Sciatic nerve (tissue), 2 donors: ENCODE measurements at places on chromosomes 6 and 20. TPM values are rescaled to one million over a fixed set of nuclear protein-coding genes. Genes with fewer than 3 reads are reported as not detected.

C6orf52 gene
- 1.1 TPM for total RNA-seq

ZNF322 gene
- 35.0 TPM for total RNA-seq

CFAP61 gene
- total RNA-seq = 0.40 TPM

CCM2L gene
- total RNA-seq = 11.7 TPM

TSHZ2 gene
- 33.1 TPM for total RNA-seq

SLC29A1 gene
- total RNA-seq = 71.7 TPM

TREM1 gene
- 9.8 TPM for total RNA-seq

MTRF1L gene
- total RNA-seq = 17.8 TPM

SLC52A3 gene
- 1.4 TPM for total RNA-seq

SLC35F1 gene
- 24.6 TPM for total RNA-seq

SUMO4 gene
- 7.1 TPM for total RNA-seq

DNA sequence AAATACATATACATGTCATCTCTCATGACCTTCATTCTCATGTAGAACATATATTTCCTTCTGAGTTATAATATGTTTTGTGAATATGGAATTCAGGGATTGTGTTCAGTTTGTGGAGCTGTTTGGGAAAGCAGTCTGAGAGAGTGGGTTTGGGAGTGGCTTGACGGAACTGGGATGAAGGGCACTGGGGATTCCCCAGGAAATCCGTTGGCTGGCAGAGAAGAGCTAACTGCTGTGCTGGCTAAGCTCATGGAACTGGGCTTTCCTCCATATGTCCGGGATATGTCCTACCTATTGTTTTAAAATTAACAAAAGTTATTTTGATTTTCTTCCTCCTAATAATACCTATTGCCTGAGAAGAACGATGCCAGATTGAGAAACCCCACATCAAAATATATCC, 359.5 kb upstream of the FLRT3 start:
- no peak for DNase-seq

DNA sequence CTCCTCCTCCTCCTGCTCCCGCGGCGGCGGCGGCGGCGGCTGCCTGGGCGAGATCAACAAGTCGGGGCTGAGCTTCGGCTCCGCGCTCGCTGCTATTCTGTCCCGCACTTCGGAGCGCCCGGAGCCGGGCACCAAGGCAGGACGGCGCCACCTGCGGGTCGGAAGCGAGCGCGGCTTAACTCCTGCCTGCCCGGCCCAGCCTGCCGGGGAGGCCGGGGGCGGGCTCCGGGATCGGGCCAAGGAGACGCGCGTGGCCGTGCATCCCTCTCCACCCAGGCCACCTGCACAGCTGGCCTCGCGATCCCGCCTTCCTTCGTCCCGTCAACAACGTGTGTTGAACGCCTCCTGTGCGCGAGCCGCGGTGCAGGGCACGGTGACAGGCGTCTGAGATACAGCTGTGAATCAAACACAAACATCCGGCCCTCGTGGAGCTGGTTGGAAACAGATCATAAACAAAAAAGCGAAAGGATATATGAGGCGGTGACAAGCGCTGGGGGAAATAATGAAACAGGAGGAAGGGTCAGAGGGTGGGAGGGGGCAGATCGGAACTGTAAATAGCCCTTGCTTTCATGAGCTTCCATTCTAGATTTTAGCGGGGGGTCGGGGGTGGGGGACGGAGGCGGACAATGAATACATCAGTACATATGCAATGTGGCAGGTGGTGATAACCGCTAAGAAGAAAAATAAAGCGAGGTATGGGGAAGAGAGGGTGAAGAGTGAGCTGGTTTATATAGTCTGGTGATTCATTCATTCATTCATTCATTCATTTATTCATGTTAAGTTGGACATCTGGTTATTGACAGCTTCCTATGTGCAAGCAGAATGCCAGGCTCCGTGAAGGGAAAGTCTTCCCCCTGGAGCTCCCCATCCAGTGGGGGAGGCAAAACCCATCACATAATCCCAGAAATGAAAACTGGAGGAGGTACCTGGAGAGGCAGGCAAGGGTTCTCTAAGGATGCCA, 2.0 kb upstream of the KCNB1 start:
- DNase-seq = peak; percentile 85

- no peak for DNase-seq
Observed at GRCh38 chr6:20061952-20062351, 150.3 kb downstream of the MBOAT1 start.

- no peak for DNase-seq
Observed at GRCh38 chr6:138849791-138850190, 53.9 kb downstream of the ECT2L start.

- no peak for DNase-seq
Observed at GRCh38 chr6:34347303-34347702, 45.2 kb downstream of the NUDT3 start.

GRCh38 chr20:16349523-16350260, 223.6 kb downstream of the KIF16B start:
- no peak for DNase-seq

DNA sequence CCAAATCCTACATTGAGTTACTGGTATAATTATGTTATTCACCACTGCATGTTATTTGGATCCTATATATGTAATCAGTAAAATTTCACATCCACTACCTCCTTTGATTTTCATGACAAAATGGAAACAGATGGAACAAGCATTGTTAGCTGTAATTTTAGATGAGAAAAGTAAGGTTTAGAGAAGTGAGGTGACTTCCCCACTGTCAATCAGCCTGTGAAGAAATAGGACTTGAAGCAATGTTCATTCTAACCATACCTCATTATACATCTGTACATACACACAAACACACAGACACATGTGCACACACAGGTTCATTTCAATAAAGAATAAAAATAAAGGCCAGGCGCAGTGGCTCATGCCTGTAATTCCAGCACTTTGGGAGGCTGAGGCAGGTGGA, 23.7 kb upstream of the QKI start:
- no peak for DNase-seq

- DNase-seq = peak; percentile 70
Observed at GRCh38 chr6:118618676-118619377, 32.6 kb downstream of the CEP85L start.

DNA sequence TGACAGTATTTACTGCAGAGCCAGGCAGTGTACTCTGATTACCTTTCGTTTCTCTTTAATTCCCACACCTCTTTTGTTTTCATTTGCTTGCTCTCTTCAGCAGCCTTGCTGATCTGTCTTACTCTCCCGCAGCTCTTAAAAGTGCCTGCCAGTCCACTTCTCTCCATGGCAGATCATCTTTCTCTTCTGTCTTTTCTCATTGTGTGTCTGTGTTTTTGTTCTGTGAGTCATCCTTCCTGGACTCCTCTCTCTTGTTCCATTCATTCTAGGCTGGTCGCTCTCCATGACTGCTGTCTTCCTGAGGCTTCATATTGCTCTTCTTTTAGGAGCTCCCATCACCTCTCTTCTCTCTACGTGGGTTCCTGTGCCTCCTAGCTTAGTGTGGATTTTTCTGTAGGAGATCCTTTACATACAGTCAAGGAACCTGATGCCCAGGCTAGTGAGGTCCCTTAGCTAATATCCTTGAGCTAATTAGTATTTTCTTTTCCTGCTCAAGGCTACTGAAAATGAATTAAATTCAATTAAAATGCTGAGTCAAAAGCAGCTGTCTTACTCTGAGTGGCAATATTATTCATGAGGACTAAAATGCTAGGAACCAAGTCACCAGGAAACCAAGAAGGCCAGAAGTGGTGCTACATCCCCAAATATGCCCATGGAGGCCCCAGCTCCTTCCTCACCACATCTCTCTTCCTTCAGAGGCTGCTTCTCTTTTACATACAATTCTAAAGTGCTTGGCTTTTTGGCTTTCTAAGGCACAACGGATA, 86.1 kb downstream of the SLX4IP start:
- DNase-seq = no peak

DNA sequence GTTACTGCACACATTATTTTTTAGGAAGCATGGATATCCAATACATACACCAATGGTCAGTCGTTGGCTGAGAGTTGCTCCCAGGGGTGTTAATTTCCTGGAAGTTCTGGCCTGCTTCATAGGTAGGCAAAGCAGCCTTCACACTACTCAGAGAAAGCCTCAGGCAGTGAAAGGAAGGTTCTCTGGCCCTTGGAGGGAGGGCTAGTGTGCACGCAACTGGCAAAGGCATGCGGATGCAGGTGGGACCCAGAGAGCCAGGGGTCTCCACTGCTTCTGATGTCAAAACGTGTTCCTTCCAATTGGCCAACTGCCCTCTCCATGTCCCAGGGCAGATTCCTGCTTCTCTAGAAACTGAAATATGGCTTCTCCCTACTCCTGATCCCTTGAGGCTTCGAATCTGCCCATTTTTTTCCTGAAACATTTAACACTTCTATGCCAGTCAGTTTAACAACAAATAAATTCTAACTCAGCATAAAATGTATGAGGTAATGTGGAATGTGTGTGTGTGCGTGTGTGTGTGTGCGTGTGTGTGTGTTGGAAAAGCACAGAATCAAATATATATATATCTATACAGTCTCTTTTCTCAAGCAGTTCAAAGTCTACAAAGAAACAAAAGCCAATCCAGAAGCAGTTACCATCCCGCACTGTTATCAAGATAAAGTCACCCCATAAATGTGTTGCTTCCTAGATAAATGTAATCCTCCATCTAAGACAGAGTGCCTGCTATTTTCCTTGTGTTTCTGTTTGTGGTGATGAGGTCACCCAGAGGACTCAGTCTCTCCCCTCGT, 94.0 kb upstream of the HIVEP1 start:
- DNase-seq = no peak

DNA sequence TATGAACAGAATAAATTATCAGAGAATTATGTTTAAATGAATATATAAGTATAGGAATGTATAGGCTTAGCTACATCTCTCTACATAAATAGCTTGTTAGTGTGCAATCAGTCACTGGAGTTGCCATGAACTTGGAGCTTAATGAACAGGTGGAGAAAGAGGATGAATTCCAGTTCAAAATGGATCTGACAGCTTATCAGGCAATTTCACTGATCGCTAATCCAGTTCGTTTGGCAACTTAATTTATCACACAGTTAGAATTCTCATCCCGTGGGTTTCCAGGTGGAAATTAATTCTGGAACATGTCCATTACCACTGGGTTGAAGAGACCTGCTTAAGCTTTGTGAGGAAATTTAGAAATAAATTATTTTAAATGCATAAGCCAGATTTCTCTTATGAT, 118.1 kb downstream of the MACROD2 start:
- no peak for DNase-seq

- DNase-seq = no peak
Observed at GRCh38 chr6:81981812-81982211, 229.3 kb upstream of the TENT5A start.

GRCh38 chr6:109877028-109878004, 100.8 kb upstream of the GPR6 start:
- DNase-seq = no peak

GRCh38 chr6:107489636-107490565, at the start of gene SOBP:
TSS of gene SOBP (plus strand) at chr6:107490117. CDS start at chr6:107490617, 500 bp downstream.
- peak; percentile 83 for DNase-seq

DNA sequence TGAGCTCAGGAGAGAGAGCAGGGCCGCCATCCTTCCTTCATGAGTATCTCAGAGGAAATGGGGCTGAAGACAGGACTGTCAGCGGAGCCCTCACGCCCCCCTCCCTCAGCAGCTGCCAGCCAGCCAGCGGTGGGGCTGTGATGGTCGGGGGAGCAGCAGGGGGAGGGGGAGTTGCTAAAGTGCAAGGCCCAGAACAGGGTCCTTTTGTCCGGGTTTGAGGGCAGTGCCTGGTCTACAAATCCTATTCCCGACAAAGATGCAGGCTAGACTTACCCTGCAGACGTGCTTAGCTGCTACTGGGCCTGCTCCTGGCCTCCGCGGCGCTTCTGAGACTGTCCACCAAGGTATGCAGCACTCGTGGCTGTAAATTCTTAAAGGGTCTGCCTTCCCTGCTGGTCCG, 593.4 kb upstream of the CDH4 start:
- no peak for DNase-seq

DNA sequence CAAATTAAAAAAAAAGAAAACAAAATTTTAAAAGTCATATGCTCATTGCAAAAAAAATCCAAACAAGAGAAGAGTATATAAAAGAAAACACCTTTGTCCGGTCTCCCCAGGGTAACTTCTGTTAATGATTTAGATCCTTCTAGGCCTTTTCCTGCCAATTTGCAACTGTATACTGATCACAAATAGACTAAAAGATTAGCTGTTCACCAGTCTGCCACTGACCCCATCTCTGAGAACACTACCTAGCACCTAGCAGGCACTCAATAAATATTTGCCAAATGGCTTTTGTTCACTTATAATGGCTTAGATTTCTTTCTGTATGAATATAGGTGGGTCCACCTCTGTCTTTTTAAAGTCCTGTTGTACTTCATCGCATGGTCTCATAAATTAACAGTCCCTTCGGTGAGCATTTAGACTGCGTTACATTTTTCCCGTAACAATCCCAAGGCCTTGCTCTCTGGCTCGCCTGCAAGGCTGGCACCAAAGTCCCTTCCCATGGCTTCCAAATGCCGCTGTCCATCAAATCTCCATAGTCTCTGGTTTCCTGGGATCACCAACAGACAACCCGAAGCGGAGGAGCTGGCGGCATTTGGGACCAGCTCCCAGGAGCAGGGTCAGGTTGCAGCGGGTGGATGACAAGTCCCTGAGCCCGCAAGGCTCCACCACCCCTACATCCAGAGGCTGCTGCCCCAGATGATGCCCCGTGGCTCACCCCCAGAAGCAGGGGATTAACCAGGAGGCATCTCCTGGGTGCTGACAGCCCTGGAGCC, 11.8 kb downstream of the JPH2 start:
- no peak for DNase-seq

GRCh38 chr20:2236256-2236655, 59.5 kb upstream of the TGM3 start:
- no peak for DNase-seq

GRCh38 chr6:159527351-159527750, 165.7 kb downstream of the SOD2 start:
- no peak for DNase-seq

GRCh38 chr20:62336329-62336728, 30.8 kb downstream of the LAMA5 start:
- DNase-seq = no peak

- DNase-seq = no peak
Observed at GRCh38 chr6:30037182-30037788, 23.8 kb upstream of the POLR1H start.

DNA sequence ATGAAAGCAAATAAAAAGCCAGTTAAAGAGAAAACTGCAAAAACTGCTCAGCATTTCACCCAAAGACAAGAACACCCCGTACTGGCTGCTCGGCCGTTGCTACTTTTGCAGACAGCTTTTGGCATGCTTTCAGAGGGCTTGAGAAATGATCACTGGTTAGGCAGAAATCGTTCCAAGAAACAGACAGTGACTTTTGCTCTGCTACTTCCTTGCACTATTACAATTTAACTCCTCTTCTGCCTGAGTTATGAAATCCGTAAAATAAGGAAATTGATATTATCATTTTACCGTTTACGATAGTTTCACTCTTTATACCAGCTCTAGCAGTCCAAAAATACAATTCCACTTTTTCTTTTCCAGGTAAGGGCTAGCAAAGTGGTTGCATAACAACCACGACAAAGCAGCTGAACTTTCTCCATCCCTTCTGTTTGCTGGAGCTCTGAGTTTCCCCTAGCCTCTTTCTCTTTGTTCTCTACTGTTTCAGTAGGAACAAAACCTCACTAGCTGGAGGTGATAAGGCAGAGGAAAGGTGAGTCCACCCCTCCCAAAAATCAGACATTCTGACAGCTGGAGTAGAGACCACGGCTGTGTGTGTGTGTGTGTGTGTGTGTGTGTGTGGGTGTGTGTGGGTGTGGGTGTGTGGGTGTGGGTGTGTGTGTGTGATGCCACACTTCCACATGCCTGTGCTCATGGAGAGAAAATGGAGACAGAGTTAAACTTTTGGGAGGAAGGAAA, 191.8 kb upstream of the RREB1 start:
- no peak for DNase-seq

- no peak for DNase-seq
Observed at GRCh38 chr6:149033454-149033853, 284.1 kb upstream of the TAB2 start.
